Activated CD4-positive, alpha-beta T cell treated with anti-CD3 and anti-CD28 coated beads, Interleukin-2, amount 50 U/mL, for 48 hours (primary cell): ENCODE measurements at places on chromosomes 1 and 21.

- DNase-seq: no peak
Measured at GRCh38 chr1:84363019-84363418, 35.3 kb upstream of the DNASE2B start.

- DNase-seq: no peak
Measured at GRCh38 chr1:235697508-235697907, 47.9 kb upstream of the GNG4 start.

DNA sequence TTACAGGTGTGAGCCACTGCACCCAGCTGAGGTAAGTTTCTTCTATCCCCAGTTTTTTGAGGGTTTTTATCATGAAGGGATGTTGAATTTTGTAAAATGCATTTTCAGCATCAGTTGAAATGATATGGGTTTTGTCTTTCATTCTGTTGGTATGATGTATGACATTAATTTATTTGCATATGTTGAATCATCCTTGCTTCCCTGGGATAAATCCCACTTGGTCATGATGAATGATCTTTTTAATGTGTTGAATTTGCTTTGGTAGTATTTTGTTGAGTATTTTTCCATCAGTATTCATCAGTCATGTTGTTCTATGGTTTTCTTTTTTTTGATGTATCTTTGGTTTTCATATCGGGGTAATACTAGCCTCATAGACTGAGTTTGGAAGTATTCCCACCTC, 141.0 kb downstream of the RPS6KC1 start:
- no peak for DNase-seq

GRCh38 chr1:204084247-204084772, 11.4 kb downstream of the SOX13 start:
- no peak for DNase-seq
